SK-N-SH (cell line): ENCODE measurements at places on chromosomes 7 and 10. TPM values are rescaled to one million over a fixed set of nuclear protein-coding genes. Genes with fewer than 3 reads are reported as not detected.

DNA sequence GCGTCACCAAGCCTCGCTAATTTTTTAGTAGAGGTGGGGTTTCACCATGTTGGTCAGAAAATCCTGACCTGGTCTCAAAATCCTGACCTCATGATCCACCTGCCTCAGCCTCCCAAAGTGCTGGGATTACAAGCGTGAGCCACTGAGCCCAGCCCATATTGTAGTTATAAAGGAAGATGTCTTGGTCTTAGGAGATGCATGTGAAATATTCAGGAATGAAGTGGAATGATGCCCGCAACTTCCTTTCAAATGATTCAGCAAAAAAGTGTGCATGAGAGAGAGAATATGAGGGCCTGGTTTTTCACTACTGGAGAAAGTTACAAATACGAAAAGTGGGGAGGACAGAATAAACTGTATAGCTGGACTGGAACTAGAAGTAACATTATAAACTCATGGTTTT lies 15.9 kb downstream of the TMEM209 start:
- DNase-seq = no peak

GRCh38 chr7:155885167-155886155 lies 73.2 kb upstream of the SHH start:
- DNase-seq = no peak

- no peak for DNase-seq
Observed at GRCh38 chr7:603152-603951, 83.7 kb upstream of the PDGFA start.

DNA sequence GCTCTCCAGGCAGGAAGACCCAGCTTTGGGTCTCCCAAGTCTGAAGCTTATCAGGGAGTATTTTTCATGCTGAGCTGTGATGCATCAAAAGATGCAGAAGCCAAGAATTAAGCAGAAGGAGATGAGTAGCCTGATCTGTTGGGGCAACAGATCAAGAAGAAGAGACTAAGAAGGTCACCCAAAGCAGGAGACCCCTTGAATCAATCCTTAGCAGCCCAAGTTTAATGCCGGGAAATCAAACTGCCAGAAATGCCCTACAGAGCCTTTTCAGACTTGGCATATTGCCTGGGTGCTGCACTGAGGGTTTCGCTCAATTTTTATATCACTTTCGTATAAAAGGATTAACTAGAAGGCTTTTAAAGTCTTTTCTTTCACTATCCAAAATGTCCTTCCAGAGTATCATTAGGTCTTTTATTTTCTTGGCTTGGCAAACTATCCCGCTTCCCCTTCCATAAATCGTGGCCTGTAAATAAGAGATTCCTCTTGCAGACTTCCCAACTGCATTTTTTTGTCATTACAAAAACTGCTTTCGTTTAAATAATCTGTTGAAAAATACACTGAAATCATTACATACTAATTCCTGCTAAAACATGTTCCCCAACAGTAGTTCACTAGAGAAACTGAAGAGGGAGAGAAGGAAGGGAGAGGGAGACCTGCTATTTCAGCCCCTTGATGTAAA lies 49.0 kb upstream of the STK17A start:
- no peak for DNase-seq

DNA sequence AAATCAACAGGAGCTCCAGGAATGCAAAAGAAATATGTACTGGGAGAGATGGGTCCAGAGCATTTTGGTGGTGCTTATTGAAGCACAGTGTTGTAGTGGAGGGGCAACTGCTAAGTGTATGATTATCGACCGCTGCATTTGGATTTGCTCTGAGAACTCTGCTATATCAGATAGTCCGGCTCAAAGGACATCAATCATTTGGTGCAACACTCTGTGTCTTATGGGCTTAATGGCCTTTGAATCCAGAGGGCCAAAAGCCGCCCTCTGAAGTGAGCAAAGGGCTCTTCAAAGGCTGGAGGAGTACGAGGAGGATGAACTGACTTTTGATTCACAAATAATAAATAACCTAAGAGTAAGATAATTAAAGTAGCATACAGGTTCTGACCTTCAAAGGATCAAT lies 9.4 kb upstream of the IKZF1 start:
- no peak for DNase-seq

DNA sequence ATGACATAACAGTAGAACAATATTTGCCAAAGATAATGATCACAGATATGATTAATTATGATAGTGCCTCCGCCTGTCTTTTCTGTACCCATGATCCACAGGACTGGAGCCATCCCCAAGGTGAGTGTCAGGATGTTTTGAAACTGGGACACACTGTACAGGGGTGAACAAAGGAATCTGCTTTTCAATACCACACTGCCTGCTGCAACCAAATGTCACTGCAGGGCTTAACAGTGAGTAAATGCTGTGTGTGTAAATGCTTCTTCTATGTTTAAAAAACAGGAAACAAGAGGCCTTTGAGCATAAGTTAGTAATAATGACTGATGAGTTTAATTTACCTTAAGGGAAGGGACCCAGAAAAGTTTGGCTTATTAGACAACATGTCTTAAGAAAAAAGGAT lies 65.2 kb downstream of the HBP1 start:
- DNase-seq = no peak

- DNase-seq = no peak
Observed at GRCh38 chr10:110368002-110368401, 63.3 kb upstream of the SMNDC1 start.

DNA sequence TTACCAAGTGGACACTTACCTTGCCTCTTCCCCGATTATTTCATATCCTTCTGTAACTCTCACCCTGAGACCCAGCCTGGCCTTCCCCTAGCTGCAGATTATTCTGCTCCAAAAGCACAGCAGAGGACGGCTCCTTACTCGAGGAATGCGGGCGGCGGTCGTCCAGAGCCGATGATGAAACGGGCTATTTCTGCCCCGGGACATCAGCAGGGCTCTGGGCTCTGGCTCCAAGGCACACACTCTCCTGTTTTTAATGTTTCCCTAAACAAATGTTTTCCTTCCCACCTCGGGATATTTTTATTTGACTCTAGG lies 343 bp upstream of the C10orf71 start:
- DNase-seq = no peak

DNA sequence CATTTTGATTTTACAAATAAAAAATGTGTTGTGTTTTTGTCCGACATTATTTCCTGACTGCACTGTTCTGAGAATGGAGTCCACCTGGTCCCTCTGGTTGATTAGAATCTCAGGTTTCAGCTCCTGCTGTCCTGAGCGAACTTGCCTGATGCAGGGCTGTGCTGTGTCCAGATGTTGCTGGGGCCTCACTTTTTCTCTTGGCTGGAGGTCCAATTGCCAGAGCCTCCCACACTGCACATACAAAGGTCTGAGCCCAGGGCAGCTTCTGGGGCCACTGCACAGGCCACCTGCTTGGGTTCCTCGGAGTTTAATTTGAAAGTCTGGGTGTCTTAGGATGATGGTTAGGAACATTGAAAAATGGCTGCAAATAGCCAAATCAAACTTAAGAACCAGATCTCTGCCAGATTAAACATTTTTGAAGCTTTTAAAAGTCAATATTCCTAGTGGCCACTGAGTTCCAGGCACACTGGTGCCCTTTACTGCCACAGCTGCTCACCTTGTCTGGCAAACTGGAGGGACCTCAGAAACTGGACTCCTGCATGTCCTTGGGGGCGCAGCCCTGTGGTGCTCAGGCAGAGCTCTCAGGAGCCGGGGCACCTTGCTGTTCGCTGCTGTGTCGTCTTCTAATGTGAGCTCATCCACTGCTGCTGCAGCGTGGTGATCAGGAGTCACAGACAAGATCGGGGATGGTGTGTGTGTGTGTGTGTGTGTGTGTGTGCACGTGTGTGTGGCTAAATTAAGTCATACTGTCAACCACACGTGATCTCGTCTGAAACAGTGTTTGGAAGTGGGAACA lies 75.0 kb downstream of the WDR37 start:
- no peak for DNase-seq

- DNase-seq = no peak
Observed at GRCh38 chr7:28647076-28647421, 234.7 kb downstream of the CREB5 start.

DNA sequence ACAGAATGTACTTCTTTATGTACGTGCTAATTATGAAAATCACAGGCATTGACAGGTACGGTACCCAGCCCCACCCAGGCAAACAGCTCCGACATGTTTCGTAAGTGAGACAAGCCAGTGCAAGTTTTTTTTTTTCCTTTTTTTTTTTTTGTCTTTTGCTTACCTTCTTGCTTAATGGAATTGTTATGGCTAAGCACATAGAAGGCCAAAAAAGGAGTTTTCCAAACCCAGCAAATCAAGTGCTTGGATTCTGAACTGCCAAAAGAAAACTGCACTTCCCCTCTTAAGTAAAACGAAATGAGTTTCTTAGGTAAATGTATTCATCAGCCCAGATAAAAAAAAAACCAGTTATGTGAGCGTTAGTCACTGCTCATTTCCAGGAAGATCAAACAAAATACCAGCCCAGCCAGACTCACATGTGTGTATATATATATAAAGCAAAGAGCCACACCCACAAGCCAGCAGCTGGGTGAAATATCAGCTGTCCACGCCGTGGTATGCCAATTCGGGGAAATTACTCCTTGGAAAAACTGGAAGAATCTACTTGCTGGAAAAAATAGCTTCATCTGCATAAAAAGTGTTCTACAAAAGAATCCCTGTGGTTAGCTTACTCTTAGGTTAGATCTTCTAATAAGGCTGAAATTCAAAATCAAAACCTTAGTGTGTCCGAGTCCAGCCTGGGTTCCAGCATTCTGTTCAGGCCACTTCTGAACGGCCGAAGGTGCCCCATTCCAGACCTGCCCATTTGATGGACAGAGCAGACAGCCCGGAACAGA lies 8.0 kb downstream of the KLF6 start:
- no peak for DNase-seq

GRCh38 chr7:7524121-7524520 lies 11.6 kb downstream of the COL28A1 start:
- DNase-seq = no peak

DNA sequence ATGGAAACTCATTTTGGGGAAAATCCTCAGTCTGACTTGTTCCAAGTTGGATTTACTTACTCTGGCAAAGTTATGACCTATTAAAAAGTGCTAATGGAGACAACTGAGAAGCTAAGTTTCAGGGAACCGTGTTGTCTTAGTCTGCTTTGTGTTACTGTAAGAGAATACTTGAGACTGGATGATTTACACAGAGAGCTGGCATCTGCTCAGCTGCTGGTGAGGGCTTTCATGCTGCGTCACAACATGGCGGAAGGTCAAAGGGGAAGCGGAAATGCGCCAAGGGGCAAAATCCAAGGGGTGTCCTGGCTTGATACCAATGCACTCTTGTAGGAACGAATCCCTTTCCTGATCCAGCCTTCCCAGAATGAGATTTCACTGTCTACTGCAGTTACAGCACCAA lies 46.4 kb downstream of the MTURN start:
- DNase-seq = no peak

Gene ACTL6B
- polyA plus RNA-seq = 0.67 and 0.93 TPM in 2 replicates

Gene PPP1R17
- not detected in 2 replicates for polyA plus RNA-seq

Gene DAGLB
- 24.1 and 27.4 TPM in 2 replicates for polyA plus RNA-seq
